ENCODE measurements at places on chromosomes 12 and 14.

DNA sequence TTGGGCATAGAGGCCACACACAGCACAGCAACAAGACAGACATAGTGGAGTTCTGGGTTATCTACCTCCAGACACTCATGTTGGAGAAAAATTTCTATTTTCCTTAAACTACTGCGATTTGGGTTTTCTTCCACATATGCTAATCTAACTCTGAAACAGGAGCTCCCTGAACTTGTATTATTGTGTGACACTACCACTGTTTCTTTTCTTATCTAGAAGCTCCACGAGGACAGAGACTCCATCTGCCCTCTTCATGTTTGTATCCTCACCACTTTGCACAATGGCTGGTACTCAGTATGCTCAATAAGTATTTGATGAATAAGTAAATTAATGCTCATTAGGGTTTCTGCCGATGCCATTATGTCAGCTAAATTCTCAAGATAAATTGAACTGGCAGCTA is 218.6 kb downstream of the PAX9 start:
- no peak for DNase-seq

DNA sequence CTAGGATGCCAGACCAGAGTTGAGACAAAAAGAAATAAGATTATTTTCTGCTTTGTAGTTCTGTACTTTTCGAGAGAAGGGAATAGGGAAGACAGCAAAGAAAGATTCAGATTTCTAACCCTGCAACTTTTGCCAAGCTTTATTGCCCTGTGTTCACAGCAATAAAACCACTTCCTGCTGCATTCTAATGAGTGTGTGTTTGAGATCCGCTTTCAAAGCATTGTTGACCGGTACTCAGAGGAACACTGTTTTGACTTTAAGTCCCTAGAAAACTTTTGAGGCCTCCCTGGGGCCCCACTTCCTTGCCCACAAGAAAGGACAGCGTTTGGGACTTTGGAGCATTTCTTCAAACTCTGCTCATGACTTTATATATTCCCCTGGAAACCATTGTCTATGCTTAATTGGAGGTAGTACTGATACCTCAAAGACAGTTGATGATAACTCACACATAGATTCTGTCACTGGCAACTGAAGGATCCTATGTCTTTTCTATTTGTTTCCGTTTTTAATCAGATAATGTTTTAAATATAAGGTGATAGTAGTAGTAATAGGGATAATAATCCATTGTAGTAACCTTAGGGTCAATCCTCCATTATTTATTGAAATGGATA is 1.3 kb downstream of the RNASE6 start:
- DNase-seq = no peak

- DNase-seq = no peak
These were observed 2.6 kb downstream of the RTN1 start for GRCh38 chr14:59868021-59868420.

- peak; percentile 70 for DNase-seq
These were observed 82.7 kb downstream of the BCL11B start for GRCh38 chr14:99189201-99189801.

DNA sequence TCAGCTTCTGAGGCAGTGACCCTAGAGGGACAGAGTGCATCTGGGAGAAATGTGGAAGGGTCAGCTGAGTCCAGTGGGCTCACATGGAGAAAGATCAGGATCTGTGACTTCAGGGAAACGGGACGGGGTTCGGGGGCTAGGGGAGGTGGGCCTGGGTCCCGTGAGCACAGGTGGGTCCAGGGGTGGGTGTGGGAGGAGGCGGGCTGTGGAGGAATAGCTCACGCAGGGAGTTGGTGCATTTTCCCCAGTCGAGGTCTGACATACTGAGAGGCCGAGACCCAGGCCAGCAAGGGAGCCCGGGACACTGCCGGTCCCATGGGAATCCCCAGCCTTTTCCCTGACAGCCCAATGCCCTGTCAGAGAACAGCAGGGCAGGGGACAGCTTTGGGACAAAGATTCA is 93.1 kb downstream of the TNFAIP2 start:
- no peak for DNase-seq
